NCI-H446 treated with DMSO at 0.1 percent for 48 hours (cell line): ENCODE measurements at places on chromosomes 4 and X.

- DNase-seq = no peak
These were observed 18.6 kb upstream of the ZIC3 start for GRCh38 chrX:137547291-137547690.

DNA sequence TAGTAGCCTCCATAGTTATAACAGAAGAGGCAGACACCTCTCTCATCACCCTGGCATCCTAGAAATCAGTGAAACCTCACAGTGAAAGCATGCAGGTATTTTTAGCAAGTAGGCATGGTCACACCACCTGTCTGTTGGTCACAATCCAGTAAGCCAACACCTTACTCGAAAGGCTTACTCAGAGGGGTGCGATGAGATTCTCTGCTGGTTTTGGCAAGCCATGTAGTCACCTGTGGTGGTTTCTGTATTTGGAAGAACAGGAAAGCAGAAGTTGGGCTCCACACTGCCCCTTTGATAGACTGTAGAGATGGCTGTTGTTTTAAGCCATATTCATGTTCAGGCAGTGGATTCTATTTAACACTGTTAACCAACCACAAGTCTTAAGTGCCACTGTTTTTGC, 134.7 kb downstream of the DCLK2 start:
- DNase-seq = no peak

GRCh38 chrX:116317409-116317808, 119.0 kb upstream of the SLC6A14 start:
- no peak for DNase-seq

DNA sequence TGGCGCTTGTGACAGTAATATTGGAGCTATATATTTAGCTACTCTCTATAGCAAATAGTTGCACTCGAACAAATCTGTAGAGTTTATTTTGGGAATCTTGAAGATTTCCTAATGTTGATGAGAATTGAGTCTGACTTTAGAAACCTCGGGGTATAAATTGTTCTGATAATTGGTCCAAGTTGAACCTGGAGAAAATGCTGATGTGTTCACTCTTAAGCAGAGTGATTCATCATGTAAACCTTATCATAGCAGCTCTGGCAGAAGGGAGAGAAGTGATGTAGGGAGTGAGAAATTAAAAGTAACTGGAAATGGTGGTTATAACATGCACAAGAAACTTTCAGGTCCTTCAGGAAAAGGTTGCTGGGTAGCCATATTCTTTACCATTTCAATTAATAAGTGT, 16.4 kb upstream of the SLC4A4 start:
- DNase-seq = no peak

GRCh38 chr4:128299848-128300247, 12.2 kb upstream of the PGRMC2 start:
- DNase-seq = no peak

- no peak for DNase-seq
These were observed 41.3 kb upstream of the IGFBP7 start for GRCh38 chr4:57151481-57151880.

GRCh38 chr4:106039796-106040195, 144.5 kb downstream of the NPNT start:
- peak; percentile 19 for DNase-seq

DNA sequence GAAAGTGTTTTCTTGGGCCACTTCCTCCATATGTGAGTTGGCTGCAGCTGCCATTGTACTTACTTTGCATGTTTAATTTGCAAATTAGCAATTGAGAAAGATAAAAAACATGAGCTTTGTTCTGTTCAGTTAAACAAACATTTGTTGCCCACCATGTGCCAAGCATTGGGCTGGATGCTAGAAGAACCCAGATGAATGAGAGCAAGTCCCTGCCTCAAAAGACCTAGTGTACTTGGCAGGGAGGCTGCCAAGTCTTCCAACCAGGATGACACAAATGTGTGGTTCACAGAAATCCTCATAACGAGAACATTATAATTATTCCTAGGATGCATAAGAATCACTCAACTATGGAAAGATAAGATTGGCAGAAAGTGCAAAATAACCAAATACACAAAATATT, 66.7 kb downstream of the GPM6A start:
- peak; percentile 40 for DNase-seq

- DNase-seq = no peak
These were observed 9.0 kb downstream of the ABCE1 start for GRCh38 chr4:145107126-145107525.

DNA sequence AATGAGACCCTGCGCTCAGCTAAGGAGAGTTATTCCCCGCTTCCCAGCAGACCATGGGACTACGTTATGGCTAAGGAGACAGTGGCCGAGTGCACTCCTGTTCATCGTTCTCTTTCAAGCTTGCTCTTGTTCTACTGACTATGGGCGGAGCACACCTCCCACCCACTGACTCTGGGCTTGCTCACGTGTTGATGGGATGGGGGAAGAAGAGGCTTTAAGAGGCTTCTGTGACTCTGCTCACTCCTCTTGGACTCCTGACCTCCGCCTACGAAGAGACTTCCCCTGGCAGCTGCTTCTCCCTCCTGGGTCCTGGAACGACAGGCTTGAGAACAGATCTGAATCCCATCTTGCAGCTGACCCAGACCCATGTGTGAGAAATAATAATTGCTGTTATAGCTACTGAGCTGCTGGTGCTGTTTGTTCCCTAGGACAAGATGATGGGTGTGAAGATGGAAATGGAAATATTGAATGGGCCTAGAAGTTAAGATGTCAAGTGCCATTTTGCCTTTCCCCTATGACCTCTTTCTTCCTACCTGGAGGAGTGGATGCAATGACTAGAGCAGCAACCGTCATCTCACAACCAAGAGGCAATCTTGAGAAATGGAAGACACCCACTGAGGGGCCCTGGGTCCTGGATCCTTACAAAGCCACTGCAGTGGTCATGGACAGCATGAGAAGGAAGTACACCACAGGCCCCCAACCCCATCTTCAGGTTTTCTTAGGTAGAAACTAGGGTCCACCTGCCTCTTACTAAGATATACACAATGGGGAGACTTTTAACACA, 38.7 kb upstream of the IRAK1 start:
- no peak for DNase-seq

GRCh38 chr4:114599231-114599902, 760 bp downstream of the UGT8 start:
- no peak for DNase-seq

- DNase-seq = no peak
These were observed 38.7 kb upstream of the OTUD4 start for GRCh38 chr4:145219090-145219489.

DNA sequence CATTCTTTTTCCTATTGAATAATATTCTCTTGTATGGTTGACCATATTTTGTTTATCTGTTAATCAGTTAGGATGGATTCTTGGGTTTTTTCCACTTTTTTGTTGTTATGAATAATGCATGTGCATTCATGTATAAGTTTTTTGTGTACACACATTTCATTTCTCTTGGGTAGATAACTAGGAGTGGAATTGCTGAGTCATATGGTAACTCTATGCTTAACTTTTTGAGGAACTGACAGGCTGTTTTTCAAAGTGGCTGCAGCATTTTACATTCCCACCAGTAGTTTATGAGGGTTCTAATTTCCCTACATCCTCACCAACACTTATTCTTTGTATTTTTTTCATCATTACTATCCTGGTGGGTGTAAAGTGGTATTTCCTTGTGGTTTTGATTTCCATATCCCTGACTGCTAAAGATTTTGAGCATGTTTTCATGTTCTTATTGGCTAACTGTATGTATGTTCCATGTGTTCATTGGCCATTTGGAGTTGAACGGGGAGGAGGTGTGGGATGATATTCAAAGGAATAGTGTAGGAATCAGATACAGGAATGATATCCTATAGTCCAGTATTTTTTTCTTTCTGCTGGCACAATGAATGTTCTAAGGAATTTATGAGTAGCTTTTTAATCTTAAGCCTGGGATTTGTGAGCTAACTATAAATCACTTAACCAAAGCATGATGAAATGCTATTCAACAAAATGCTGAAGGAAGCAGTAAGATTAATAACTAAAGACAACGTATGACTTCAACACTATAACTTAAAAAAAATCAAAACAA, 114.3 kb downstream of the AMELX start:
- DNase-seq = no peak

- DNase-seq = no peak
These were observed 168.1 kb downstream of the FRAS1 start for GRCh38 chr4:78225236-78225635.

DNA sequence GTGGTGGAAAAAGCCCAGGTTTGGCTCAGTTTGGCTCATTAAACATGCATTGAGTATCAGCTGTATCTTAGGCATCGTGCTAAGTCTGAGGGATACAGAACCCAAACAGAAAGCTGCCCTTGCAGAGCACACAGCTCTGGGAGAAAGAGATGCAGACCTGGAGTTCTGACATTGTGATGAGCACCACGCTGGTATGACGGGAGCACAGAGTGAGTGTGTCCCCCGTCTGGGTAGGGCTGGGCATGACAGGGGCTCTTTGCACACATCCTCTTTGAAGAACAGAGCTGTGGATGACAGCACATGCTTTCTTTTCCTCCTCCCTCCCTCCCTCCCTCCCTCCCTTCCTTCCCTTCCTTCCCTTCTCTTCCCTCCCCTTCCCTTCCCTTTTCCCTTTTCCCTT, 52.2 kb downstream of the CLCN4 start:
- no peak for DNase-seq
